NCI-H1105 treated with DMSO at 0.1 percent for 48 hours (cell line): ENCODE measurements at places on chromosomes 2 and 18.

DNA sequence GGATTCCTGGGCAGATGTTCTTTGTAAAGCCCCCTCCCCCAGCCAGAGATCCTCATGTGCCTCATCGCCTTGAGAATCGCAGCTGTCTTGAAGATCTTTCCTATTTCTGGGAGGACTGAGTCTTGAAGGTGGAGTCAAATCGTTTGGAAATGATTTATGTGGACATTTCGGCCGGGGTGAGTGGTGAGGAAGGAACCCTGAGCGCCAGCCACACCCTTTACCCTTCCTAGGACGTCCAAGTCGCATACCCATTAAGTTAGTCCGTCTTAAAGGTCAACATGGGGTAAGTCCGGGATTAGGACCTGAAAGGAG is 84.9 kb upstream of the ZCCHC2 start:
- no peak for DNase-seq

- DNase-seq, result no peak
These were observed 13.5 kb upstream of the ATP5MC3 start for GRCh38 chr2:175195012-175195411.

DNA sequence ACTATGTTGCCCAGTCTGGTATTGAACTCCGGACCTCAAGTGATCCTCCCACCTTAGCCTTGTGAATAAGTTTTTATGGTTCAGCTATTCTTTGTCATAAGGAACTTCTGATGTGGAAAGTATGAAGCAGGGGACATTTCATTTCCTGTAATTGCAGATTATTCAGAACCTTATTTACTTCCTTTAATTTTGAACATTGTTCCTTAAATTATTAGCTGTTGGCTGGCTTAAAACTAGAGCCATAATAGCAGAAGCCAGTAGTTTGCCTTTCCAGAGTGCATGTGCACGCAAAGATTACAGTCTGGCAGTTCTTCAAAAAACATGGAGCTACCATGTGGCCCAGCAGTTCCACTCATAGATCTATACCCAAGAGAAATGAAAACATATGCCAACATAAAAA is 53.1 kb downstream of the PMS1 start:
- no peak for DNase-seq

GRCh38 chr2:181454686-181455450 is 2.3 kb upstream of the ITGA4 start:
- no peak for DNase-seq

DNA sequence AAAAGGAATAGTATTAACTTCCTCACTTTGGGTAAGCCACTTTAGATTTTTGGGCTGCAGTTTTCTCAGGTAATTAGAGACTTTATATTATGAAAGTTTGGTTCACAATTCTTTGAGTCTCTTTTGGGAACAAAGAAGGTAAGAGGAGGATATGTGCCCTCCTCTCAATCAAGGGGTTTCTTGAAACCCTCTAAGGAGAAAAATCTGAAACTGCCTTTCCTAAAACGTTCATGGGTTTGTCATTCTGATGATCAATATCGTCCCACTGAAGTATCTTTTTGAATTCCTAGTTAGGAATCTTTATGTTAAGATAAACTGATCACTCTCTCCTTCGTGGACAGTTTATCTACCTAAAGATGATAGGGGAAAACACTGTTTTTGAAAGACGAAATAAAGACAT is 42.4 kb upstream of the AKAIN1 start:
- no peak for DNase-seq

DNA sequence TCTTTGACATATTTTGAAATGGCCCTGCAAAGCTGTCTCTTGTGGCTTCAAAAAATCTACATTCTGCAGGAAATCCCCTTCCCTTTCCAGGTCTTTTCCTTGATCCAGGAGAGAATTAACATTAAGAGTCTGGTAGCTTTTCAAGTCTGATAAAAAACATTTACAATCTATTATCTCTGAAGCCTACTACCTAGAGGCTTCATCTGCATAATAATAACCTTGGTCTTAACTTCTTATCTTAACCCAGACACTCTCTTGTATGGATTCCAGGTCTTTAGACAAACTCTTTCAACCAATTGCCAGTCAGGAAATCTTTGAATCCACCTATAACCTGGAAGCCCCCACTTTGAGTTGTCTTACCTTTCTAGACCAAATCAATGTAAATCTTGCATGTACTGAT is 179.3 kb upstream of the ZC3H15 start:
- DNase-seq, result no peak
